ENCODE measurements at places on chromosomes 13 and 19.

- DNase-seq = peak; percentile 30
Observed at GRCh38 chr19:5001615-5002014, 32.7 kb downstream of the KDM4B start.

GRCh38 chr13:109139346-109139745 is 509.9 kb downstream of the MYO16 start:
- DNase-seq = no peak

- no peak for DNase-seq
Observed at GRCh38 chr19:3113100-3114017, 19.2 kb downstream of the GNA11 start.

- DNase-seq = no peak
Observed at GRCh38 chr19:6970443-6970842, 50.8 kb downstream of the MBD3L2B start.

DNA sequence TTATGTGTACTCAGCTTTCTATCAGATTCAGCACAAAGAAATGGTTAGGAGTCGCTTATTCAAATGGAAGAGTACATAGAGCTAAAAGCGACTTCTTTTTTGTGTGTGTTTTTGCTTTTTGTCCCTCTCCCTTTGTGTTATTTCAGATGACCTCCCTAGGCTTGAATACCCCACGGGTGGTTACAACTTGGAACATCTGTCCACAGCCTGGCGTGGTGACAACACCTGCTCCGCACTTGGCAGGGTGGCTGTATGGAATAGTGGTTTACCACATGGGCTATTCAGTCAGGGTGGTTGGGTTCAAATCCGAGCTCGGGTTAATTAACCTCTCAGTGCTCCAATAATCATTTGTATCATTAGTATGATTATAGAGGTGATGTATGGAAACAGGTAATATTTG is 151.6 kb upstream of the FREM2 start:
- peak; percentile 68 for DNase-seq

DNA sequence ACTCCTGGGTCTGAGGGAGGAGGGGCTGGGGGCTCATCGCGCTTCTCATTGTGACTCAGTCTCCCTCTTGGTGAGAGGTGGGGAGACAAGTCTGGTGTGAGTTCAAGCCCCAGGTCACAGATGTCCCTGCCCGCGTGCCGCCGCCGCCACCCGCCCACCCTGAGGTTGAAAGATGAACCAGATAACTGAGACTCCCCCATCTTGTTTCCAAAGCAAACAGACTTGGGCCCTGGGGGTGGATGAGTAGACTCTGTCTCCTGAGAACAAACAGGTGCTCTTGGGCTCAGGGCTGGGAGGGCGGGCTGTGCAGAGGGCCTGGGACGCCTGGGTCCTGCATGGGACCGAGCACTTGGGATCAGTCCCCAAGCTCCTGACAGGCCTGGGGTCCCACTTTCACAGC is 567 bp downstream of the SBK2 start:
- no peak for DNase-seq

- no peak for DNase-seq
Observed at GRCh38 chr13:98915981-98916380, 61.9 kb downstream of the DOCK9 start.

DNA sequence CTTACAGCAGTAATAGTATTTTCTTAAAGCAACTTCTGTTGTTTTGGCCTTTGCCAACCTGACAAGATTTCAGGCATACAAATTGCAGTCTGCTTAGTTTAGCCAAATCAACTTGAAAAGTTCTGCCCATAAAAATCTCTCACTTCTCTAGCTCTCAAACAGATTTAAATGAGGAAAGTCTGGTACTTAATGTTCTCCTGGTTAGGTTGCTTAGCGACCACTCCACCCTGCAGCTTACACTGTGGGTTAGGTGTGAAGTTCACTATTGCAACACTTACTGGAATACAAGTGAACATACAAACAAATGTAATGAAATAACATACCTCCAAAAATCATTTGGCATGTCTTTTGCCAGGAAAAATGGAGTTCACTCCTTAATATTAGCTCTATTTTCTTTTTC is 178.7 kb upstream of the PCDH9 start:
- no peak for DNase-seq

DNA sequence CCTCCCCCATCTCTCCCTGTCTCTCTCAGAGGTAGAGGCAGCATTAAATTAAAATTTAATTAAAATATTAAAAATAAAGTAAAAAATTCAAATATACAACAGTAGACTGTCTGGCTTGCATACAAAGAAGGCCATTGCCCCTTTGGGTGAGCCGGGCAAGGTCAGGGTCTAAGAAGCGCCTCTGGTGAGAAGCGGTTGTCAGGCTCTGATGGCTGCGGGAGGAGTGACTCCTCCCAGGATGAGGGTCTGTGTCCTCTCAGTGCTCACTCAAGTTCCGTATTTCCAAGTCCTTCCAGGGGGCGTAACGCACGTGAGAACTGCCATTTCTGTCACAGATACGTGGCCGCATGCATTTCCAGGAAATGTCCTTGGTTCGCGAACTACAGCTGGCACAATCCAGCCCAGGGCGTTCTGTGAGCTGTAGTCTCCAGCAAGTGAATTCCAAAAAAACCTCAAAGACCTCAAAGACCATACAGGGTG is 737 bp upstream of the ZNF181 start:
- peak; percentile 61 for DNase-seq

GRCh38 chr13:71517004-71517403 is 350.0 kb downstream of the DACH1 start:
- no peak for DNase-seq

- DNase-seq = no peak
Observed at GRCh38 chr13:45049478-45049877, 60.1 kb downstream of the GPALPP1 start.

- no peak for DNase-seq
Observed at GRCh38 chr19:844546-844971, 3.8 kb downstream of the PRTN3 start.

DNA sequence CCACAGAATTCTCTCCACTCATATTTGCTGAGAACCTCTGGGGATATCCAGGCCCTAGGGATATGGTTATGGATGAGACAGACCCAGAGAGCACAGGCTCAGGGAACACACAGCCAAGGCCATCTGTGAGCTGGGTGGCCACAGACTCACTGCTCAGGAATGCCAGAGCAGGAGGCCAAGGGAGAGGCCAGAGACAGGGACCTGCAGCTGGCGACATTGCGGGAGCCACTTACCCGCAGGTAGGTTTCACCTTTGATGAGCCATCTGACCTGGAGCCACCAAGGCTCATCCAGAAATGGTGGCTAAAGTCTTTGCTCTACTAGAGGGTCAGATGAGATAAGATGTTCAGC is 29.4 kb downstream of the CCNE1 start:
- no peak for DNase-seq

DNA sequence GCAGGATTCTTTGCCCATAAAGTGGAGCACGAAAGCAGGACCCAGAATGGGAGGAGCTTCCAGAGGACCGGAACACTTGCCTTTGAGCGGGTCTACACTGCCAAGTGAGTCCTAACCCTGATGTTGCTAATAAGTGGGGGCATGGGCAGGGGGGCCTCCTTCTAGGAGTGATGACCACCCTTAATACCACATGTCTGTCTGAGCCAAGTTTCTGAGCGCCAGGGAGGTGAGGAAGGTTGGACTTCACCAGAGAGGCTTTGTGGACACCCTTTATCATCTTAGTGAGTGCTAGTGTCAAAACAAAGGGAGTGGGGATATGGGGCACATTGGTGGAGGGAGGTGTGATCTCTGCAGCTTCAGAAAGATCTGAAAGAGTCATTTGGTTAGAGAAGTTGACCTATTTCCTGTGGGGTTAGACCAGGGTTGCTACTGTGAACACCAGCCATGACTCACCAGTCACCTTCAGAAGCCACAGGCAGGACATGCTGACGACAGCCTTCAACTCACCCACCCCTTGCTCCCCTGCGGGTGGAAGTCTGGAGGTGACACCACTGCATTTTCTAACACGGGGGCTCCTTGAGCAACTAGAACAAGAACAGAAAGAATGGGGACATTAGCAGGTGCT is 8.8 kb downstream of the ALOX5AP start:
- DNase-seq = no peak

DNA sequence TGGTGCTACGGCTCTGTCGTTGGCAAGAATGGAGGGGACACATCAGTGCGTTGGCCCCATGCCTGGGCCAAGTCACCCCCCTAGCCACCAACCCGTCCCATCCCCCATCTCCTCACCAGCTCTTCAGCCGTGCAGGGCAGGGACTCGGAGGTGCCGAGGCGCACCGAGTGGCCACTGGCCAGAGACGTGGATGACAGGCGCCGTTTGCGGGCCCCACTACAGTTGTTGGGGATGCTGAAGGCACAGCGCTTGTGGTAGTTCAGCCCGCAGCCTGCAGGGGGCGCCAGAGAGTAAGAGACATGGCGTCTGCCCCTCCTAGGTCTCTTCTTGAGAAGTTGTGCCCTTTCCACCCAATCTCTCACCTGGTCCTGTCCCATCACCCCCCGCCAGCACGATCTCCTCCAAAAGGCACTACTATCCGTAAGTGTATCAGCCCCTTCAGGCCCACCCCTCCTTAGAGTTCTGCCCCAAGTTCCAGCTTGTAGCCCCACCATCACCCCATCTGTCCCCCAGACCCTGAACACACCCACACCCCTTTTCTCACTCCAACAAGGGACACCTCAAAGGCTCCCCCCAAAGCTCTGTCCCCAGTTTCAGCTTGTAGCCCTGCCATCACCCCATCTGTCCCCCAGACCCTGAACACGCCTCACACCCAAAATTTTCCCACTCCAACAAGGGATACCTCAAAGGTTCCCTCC is 12.4 kb downstream of the PRKD2 start:
- DNase-seq = no peak

GRCh38 chr13:81987159-81987558 is 1646.2 kb upstream of the SPRY2 start:
- DNase-seq = no peak

DNA sequence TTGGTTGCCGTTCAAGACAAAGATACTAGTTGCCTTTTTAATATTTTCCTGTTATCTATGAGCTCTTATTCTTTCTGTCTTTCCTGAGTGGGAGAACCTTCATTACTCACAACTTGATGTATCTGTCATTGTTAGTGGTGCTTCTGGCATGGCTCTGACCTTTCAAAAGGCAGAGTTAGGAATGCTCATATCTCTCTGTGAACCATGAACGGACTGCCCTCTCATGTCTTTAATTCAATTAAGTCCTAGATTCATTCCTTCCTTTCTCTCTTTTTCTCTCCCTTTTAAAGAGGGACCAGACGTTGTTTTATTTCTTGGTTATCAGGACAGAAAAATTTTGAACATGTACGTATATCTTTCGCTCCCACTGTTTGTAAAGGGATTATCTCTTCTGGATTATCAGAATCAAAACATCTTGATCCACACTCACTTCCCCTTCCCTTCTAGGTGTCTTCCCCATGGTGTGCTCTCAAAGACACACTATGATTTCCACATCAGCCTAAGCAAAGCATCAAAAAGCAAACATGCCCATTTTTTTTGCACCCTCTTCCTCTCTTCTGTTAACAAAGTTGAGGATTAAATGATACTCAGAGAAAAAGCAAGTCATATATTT is 90.3 kb downstream of the LRCH1 start:
- DNase-seq = no peak

GRCh38 chr19:10191347-10191746 is 3.4 kb downstream of the DNMT1 start:
- no peak for DNase-seq

DNA sequence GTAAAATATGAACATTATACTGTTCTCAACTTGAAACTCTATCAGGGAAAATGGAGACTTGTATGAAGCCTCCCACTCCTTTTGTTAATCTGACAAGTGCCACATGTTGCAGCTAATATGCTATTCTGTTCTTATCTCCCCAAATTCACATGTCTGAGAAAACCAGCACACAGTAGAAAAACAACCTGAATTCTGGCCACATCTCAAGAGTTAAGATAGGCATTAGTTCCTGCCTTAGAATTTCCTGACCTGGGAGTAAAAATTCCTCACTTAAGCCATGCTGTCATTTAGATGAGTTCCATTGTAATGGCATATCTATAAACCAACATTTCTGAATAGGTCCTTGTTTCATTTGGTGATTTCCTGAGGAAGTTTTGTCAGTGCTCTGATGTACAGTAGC is 1098.5 kb downstream of the EFNB2 start:
- DNase-seq = no peak

- DNase-seq = no peak
Observed at GRCh38 chr19:14333101-14333871, 48.0 kb upstream of the ADGRE5 start.

DNA sequence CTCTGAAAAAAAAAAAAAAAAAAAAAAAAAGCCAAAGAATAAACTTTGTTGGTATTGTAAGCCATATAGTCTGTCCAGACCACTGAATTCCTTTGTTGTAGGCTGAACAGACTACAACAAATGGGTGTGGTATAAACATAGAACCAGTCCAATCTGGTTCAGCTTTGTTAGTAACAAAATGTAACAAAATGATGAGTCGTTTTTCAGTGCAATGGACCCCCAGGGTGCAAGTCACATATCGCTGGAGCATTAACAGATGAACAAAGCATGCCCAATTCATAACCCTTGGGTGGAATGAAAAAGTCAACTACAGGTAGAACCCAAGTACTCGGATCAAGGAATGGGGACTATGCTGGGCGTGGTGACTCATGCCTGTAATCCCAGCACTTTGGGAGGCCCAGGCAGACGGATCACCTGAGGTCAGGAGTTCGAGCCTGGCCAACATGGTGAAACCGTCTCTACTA is 13.6 kb upstream of the FCHO1 start:
- DNase-seq = no peak

- no peak for DNase-seq
Observed at GRCh38 chr13:110816500-110816899, 98.4 kb downstream of the ANKRD10 start.

DNA sequence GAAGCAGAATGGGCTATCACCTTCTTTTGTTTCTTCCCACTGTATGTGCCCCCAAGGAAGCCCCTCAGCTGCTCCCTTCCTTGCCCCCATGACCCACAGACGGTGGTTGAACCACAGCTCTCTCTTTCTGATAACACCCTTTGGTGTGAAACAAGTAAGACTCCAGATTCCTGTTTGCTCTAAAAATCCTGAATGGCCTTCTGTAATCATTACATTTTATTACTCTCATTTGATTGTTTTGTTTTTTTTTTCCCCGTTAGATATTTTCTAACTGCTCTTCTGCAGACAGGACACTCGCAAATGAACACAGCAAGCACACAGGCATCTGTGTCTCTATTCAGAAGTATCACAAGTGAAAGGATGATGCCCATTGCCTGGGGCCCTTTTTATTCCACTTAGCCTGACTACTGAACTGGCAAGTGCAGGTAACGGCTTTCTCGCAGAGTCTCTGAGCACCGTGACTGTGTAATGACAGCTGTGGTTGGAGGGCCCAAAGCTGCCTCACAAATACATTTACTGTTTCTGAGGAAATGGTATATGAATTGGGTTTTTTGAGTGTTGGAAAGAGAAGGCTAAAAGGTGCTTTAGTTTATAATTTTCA is 59.3 kb downstream of the OXGR1 start:
- no peak for DNase-seq

DNA sequence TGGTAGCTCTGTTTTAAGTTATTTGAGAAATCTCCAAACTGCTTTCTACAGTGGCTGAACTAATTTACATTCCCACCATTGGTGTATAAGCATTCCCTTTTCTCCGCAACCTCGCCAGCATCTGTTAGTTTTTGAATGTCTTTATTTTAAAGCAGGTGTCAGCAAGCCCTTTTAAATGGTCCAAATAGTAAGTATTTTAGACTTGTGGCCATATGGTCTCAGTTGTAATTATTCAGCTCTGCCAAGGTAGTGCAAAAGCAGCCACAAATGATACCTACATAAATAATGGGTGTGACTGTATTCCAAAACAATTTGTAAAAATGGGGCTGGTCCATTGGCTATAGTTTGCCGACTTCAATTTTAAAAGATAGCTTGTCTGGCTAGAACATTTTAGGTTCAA is 58.7 kb upstream of the TMTC4 start:
- no peak for DNase-seq

Data from SHP77 treated with DMSO at 0.1 percent for 48 hours (cell line).